ENCODE measurements at places on chromosomes 5 and 9.

GRCh38 chr9:124665391-124666058, 105.6 kb downstream of the NR6A1 start:
- no peak for DNase-seq

- DNase-seq = no peak
Observed at GRCh38 chr9:81694541-81694940, 5.2 kb upstream of the TLE1 start.

GRCh38 chr9:114825126-114825795, 19.4 kb upstream of the TNFSF15 start:
- no peak for DNase-seq

DNA sequence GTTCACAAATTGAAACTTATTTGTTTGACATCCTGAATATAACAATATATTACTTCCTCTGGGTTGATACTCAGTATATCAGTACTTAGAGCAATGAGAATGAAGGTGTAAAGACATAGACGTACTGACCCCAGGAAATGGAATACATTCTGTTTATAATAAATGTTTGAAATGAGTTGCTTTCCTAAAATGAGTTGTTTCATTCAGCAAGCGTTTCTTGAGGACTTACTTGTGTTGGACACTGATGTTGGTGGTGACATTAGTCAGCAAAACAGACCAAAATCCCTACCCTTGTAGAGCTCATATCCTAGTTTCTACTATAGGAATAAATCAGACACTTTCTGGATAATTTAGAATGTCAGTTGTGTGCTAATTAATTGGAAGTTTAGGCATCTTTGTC, 184.3 kb downstream of the ZDHHC21 start:
- no peak for DNase-seq

- DNase-seq = no peak
Observed at GRCh38 chr9:81116340-81117137, 572.8 kb downstream of the TLE1 start.

DNA sequence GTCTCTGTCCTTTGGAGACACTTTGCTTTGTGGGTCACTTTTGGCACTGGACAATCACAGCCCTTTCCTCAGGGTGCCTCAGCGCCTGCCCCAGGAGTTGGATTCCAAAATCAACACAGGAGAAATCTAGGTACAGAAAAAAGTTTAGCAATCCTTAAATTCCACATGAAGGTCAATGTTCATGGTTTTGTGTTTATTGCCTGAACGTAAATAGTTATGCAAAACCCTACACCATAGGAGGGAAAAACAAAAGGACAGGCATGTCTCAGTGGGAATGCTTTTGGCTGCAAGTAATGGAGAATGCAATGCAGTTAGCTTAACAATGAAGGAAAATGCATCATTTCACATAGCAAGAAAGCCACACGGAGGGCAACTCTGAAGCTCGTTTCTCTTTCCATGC, 6.5 kb upstream of the HMCN2 start:
- DNase-seq = no peak

DNA sequence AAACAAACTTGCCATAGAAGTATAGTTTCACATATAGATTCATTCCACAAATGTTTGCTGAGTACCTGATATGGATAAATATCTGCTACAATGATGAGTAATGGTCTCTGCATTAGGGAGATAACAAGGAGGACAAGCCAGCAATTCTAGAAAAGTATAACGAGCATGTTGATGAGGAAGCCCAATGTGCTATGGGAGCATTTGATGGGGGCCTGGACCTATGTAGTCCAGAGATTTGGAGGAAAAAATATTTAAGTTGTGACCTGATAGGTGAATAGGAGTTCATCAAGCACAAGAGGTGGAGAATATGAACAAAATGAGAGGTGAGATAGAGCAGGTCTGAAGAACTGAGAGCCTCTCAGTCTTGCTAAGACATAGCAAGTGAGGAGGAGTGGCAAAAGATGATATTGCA, 14.4 kb upstream of the TMEM245 start:
- DNase-seq = no peak

GRCh38 chr9:1327467-1327866, 277.3 kb downstream of the DMRT2 start:
- no peak for DNase-seq

DNA sequence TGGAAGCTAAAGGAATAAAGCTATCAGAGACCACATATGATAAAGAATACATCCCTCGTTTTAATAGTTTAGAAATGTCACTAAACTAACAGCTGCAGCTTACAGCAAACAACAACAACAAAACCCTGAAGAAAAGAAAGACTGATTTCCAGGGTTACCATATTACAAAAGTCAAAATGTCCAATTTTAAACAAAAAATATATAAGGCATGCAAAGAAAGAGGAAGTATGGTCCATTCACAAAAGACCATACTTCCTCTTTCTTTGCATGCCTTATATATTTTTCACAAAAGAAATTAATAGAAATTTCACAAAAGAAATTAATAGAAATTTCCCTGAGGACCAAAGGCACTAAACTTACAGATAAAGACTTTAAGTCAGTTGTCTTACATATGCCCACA, 354.2 kb downstream of the ARL15 start:
- DNase-seq = no peak
